ENCODE measurements at places on chromosomes 16 and 17.

- DNase-seq, result no peak
Measured at GRCh38 chr17:78383725-78384471, 5.4 kb downstream of the PGS1 start.

DNA sequence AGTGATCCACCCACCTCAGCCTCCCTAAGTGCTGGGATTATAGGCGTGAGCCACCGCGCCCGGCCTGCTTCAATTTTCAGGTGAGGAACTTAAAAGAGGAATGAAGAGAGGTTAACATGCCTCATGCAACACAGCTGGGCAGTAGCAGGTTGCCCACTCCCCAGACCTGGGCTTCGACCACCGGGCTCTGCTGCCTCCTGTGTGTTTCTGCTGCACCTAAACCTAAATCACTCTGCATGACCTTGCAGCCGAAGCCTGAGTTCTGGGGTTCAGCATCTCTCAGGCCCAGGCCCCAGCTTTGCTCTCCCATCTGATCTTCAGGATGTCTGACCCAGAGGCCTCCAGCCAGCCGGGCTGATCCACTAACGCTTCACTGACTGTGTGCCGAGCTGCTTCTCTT, 112.6 kb downstream of the OR1D5 start:
- DNase-seq, result no peak

- no peak for DNase-seq
Measured at GRCh38 chr17:63634163-63634562, 11.9 kb downstream of the MAP3K3 start.

DNA sequence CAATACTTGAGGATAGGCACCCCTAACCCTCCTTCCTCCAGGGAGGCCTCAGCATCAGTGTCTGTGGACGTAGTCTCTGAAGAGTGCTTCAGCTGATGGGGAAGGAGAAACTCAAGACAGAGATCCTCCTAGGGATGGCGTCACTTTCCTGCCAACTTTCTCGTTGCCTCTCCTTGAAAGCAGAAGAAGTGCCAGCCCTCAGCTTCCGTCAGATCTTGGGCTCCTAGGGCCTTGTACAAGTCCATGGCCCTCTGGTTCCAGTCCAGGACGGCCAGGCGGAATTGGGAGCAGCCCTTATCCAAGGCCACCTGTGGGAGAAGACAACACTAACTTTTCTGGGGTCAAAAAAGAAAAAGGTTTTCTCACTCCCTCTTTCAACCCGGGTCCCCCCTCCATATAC, 1.3 kb downstream of the SAT2 start:
- no peak for DNase-seq

- no peak for DNase-seq
Measured at GRCh38 chr17:82407255-82407654, 10.9 kb upstream of the HEXD start.

- peak; percentile 52 for DNase-seq
Measured at GRCh38 chr17:40303009-40303657, 5.8 kb upstream of the RARA start.

GRCh38 chr17:41393294-41393693, 4.1 kb downstream of the KRT31 start:
- no peak for DNase-seq

DNA sequence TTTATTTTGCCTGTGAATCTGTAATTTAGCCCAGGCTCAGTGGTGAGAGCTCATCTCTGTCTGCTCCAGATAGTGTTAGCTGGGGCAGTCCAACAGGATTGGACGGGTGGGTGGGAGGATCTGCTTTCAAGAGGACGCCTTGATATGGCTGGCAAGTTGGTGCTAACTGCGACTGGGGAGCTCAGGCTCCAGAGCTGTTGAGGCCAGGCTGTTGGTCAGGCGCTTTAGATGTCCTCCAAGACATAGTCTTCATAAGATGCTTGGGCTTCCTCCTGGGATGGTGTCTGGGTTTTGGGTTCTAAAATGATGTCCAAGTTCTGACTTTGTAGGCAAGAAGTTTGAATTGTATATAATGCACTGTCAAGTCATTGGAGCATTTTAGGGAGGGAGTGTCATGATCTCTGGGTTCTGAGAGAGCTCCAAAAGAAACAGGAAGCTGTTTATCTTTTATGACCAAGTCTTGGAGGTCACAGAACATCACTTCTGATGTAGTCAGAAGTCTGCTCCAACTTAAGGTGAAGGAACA, 12.8 kb upstream of the PCTP start:
- DNase-seq, result no peak

- no peak for DNase-seq
Measured at GRCh38 chr16:3358871-3359270, 3.2 kb downstream of the OR2C1 start.

DNA sequence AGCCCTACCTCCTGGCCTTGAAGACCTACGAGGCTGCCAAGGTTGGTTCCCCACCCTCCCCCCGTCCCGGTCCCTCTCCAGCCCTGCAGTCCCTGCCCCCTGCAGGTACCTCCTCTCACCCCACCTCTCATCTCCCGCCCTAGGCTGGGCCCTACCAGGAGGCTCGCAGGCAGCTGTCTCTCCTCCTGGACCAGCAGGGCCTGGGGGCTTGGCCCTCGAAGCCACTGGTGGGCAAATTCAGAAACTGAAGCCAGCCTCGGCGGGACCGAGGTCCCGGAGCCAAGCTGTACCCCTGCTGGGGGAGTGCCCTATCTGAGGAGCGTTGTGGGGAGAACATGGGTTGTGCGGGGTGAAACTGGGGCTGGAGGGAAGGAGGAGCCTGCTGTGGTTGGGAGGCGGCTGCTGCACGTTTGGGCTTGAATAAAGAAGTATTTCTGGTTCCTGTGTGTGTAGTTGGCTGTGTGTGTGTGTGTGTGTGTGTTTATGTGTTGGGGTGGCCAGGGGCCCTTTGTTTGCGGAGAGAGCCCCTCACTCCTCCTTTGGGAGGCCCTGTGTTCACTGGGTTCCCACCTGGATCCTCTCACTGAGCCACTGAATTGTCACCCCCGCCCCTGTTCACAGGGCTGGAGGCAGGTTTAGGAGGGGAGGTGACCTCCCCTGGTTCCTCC, 5.9 kb downstream of the ADAD2 start:
- DNase-seq, result no peak

DNA sequence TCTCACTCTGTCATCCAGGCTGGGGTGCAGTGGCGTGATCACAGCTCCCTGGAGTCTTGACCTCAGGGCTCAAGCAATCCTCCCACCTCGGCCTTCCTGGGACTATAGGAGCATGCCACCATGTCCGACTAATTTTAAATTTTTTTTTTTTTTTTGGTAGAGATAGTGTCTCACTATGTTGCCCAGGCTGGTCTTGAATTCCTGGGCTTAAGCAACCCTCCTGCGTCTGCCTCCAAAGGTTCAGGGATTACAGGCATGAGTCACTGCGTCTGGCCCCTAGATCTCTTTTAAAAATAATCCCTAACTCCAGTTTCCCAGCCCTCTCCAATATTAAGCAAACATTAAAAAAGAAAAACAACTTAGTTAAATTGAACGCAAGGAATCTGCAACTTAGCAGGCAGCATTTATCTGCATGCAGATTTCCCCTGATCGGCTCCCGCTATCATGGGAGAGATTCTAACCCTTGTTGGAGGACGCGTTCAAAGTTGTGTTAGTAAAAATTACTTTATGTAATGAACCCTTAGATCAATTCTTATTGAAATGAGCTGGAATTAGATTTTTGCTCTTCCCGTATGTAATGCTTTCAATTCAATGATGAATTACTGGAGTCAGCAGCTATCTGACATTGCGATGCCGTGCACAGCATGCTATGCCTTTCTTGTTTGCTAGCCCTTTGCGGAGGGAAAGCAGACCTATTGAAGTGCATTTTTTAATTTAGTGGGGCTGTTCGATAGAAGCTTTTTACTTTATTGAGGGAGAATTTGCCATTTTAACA, 171.7 kb downstream of the HAPSTR1 start:
- DNase-seq, result no peak

DNA sequence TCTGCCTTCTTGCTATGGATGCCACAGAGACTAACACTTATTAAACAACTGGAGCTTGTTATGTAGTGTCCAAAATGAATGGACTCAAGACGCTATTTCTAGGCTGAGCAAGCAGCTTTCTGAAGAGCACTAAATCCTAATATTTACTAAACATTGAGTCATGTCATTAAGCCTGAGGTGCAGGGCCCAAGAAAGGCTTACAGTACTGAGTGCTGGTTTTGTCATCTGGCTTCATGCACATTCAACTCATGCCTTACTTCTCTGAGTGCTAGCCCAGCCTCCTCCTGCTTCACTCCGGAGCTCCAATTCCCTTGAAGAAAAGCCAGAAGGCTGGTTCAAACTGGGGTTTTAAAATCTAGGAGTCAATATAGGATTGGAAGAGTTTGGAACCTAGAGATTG, 363.3 kb upstream of the CDH5 start:
- no peak for DNase-seq

- no peak for DNase-seq
Measured at GRCh38 chr17:79539944-79540705, 70.7 kb downstream of the RBFOX3 start.

DNA sequence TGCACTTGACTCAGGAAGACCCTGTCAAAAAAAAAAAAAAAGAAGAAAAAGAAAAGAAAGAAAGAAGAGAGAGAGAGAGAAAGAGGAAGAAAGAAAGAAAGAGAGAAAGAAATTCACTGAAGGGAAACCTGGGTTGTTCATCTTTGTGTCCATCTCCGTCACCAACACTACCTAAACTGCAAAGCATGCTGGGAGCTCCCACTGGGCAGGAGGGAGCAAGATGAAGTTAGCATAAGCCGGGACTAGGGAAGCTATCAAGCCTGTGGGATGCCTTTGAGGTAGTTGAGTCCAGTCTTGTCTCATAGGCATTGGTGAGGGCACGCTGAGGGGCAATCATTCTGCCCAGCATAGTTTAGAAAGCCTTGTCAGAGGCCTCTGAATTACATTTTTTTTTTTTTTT, 7.6 kb upstream of the CBFB start:
- DNase-seq, result no peak

DNA sequence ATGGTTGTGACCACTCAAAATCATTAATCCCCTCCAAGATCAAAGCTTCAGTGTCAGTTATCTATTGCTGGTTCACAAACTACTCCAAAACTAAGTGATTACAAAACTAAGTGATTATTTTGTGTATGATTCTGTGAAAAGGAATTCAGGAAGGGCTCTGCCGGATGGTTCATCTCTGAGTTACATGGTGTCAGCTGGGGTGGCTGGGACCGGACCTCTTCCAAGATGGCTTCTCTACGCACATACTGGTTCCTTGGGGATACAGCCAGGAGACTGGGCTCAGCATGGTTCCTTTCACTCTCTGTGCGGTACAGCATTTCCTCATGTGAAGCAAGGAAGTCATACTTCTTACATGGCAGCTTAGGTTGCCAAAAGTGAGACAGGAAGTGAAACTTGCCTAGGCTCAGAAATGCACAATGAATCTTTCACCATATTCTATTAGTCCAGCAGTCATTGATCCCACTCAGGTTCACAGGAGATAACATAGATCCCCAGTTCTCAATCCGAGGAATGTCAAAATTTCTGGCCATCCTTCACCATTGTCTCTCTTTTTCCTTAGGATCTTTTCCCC, 97.9 kb upstream of the IRX6 start:
- DNase-seq, result no peak

GRCh38 chr17:73902416-73903181, 258.4 kb upstream of the SDK2 start:
- DNase-seq, result no peak

GRCh38 chr17:38358586-38359513, 7.2 kb downstream of the SOCS7 start:
- DNase-seq, result no peak

- peak; percentile 8 for DNase-seq
Measured at GRCh38 chr16:53892155-53892554, 188.2 kb downstream of the FTO start.

GRCh38 chr16:58197314-58198012, 443 bp downstream of the CSNK2A2 start:
- DNase-seq, result no peak

DNA sequence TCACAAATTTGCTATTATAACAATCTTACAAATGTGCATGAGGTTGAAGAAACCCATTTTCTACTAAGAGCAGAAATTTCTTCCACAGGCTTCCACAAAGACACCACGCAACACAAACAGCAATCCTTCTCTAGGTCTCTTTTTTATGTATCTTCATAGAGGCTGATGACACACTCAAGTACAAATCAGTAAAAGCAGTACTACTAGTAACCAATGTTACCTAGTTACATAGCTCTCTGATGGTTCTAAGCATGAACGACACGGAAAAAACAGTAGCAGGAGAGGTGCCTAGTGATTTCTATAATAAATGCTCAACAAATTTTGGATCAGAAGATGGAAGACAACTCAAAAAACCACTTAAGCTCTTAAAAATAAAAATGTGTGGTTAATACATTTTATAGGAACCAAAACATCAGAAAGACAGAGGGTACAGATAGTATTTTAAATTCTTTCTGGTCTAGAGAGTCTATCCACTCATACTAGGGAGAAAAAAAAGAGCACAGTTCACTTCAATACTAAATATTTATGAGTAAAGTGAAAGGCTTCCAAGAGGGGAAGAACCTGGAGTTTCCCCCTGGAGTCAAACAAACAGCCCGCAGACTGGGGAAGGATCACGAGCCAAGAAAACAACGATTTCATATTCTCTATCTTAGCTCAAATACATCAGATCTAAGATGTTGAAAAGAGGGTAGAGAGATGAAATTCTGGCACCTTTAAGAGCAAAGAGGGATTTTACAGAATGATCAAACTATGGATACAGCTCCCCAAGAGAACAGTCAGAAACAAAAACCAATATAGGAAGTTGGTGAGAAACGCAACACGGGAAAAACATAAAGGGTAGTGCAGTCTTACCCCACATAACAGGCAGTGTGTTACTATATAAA, 40.2 kb downstream of the SMG6 start:
- no peak for DNase-seq

DNA sequence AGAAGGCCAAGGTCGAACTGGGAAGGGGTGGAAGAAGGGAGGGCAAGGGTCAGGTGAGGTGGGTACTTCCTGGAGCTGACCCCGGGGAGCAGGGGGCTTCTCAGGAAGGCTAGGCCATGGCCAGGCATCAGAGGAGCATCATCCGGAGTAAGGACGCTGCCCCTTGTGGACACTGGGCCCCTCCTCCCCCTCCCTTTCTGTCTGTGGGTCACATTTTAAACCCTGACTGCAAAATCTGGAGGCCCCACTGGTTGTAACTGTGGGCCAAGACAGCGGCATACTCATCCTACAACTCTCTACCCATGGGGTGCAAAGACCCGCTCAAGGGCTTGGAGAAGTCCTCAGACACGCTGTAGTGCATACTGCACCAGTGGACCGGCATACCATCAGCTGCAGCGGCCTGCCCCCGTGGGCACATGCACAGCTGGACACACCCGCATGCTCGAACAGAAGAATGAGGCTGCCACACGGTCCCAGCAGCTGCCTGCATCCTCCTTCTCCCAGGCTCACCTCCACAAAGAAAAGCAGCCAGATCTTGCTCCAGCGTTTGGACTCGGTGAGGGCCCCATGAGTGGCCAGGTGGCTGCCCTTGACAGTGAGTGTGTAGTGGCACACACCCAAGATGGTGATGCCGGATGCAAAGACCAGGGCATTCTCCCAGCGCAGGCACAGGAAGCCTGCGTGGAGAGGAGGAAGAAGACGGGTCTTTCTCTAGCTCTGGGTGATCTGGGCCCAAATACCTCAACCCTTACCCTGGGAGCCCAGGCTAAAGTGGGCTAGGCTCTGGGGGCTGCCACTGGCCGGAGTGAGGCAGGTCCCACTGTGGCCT, 1.2 kb downstream of the FADS6 start:
- DNase-seq, result no peak

GRCh38 chr17:74116087-74116717, 87.3 kb upstream of the RPL38 start:
- no peak for DNase-seq
